Right renal pelvis (tissue), 4 donors: ENCODE measurements at places on chromosomes 3 and 15.

- DNase-seq, result no peak
Observed at GRCh38 chr3:142086581-142087090, 62.7 kb downstream of the TFDP2 start.

- DNase-seq, result no peak
Observed at GRCh38 chr3:134597390-134597970, 53.3 kb downstream of the KY start.

DNA sequence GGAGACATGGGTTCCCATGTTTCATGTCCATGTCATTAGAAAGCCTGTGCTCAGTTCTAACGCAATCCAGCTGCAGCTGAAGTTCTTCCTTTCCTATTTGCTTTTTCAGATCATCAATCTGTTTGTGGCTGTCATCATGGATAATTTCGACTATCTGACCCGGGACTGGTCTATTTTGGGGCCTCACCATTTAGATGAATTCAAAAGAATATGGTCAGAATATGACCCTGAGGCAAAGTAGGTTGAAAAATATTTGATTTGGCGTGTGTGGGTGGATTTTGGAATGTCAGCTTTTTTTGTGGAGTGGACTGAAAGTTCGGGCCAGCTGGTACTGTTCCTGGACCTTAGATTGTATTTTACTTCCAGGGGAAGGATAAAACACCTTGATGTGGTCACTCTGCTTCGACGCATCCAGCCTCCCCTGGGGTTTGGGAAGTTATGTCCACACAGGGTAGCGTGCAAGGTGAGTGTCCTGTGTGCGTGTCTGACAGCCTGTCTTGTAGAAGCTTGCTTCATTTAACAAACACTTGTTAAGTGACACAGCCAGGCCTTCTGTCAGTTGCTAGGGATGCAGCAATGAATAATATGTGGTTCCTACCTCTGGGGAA, 69.6 kb downstream of the CHDH start:
- no peak for DNase-seq

GRCh38 chr3:142270407-142270806, 45.0 kb upstream of the GK5 start:
- DNase-seq, result no peak
